Posterior vena cava (tissue), 2 donors: ENCODE measurements at places on chromosomes 3 and 15. TPM values are rescaled to one million over a fixed set of nuclear protein-coding genes. Genes with fewer than 3 reads are reported as not detected.
A peak's percentile ranks its signal among the peaks of the same experiment; 100 is the strongest.

- DNase-seq, result no peak
Observed at GRCh38 chr3:71447803-71448202, 135.7 kb downstream of the FOXP1 start.

Gene ERICH6
- total RNA-seq, result not detected

Gene ALDH1L1
- 12.4 TPM for total RNA-seq

Gene COL8A1
- 80.6 TPM for total RNA-seq

DNA sequence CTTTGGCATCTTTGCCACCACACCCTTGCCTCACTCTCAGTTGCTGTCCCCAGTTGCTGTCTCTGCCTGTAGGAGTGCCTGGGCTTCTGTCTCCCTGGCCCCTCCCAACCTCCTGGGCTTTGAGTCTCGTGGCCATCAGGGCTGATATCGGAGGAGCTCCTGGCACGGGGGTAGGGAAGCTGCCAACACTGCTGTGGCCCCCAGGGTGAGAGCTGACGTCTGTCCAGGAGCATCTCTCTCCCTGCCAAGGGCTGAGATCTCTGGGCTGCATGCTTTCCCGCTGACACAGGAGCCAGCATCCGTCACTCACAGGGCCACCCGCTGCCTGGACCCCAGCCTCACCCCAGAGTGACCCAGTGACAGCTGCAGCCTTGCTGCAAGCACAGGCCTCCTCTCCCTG is 47.4 kb downstream of the EXOG start:
- peak; percentile 57 for DNase-seq

- DNase-seq, result no peak
Observed at GRCh38 chr15:40843885-40844695, at the start of gene SPINT1. Gene SPINT1 (plus strand): TSS chr15:40844048. CDS start chr15:40844555, 507 bp downstream.

- no peak for DNase-seq
Observed at GRCh38 chr3:61181874-61182273, 69.4 kb downstream of the FHIT start.
